ENCODE measurements at places on chromosomes 2 and 18.

GRCh38 chr2:31312898-31313297 is 78.9 kb downstream of the EHD3 start:
- DNase-seq: no peak

- no peak for DNase-seq
These were observed at the start of gene PLA2R1 for GRCh38 chr2:160062292-160063005. TSS of gene PLA2R1 (minus strand) at chr2:160062615. CDS start at chr2:160062403, 212 bp downstream.

GRCh38 chr18:50953822-50954221 is 14.0 kb upstream of the ELAC1 start:
- DNase-seq: no peak

GRCh38 chr2:41934329-41934958 is 113.4 kb upstream of the PKDCC start:
- no peak for DNase-seq

- DNase-seq: no peak
These were observed 376.1 kb downstream of the XIRP2 start for GRCh38 chr2:167264380-167264779.

All from naive thymus-derived CD8-positive, alpha-beta T cell (primary cell).